MV-4-11 (cell line): ENCODE measurements at places on chromosomes 11 and 22.

GRCh38 chr11:46655631-46656030 is 38.3 kb downstream of the ATG13 start:
- no peak for DNase-seq

DNA sequence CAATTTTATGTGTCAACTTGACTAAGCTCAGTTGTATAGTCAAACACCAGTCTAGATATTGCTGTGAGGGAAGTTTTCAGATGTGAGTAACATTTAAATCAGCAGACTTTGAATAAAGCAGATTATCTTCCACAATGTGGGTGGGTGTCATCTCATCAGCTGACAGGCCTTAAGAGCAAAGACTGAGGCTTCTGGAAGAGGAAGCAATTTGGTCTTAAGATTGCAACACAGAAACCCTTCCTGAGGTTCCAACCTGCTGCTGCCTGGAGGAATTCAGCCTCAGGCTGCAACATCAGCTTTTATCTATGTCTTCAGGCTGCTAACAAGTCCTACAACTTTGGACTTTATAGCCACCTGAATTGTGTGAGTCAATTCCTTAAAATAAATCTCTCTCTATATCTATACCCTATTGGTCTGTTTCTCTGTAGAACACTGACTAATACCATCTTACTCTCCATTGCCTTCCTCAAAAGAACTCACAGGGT is 277.2 kb upstream of the PLET1 start:
- DNase-seq: peak; percentile 64

GRCh38 chr22:28411125-28411524 is 268.5 kb downstream of the TTC28 start:
- no peak for DNase-seq

DNA sequence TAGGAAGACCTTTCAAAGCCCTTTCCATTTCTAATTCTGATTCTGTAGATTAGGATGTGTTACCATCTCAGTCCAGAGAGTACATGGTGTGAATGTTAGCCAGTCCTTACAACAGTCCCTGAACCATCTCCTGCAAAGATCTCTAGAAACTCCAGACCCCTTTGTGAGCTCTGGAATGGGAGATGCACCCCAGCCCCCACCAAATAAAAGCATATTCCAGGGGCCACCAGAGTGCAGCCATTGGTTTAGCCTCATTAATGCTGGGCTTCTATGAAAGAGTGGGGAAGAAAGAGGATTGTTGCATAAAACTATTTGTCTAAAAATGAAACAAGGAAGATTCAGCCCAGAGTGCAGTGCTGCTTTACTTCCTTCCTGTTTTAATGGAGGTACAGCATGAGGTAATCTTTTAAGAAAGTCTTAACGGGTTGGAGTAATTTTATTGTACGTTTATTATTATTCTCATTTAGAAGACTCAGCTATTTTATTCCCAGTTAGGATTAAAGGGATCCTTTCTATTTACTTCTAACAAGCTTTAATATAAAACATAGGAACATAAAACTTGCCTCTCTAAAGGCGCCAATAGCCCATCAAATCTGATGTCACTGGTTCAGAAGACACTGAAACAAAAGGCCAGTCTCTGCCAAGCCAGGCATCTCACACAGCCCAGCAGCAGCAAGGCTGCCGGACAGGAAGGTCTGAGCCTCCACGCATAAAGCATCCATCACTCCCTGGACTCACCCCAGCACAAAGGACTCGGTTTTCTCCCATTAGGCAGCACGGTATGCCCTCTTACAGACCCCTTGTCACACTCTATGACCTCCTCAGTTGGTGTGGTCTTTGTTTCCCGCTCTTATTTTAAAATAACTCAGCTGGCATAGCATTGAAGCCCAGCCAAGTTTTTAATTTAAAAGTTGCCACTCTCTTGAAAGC is 203.9 kb upstream of the BLID start:
- DNase-seq: peak; percentile 48

- no peak for DNase-seq
Measured at GRCh38 chr22:24090581-24090980, 79.5 kb downstream of the CABIN1 start.

DNA sequence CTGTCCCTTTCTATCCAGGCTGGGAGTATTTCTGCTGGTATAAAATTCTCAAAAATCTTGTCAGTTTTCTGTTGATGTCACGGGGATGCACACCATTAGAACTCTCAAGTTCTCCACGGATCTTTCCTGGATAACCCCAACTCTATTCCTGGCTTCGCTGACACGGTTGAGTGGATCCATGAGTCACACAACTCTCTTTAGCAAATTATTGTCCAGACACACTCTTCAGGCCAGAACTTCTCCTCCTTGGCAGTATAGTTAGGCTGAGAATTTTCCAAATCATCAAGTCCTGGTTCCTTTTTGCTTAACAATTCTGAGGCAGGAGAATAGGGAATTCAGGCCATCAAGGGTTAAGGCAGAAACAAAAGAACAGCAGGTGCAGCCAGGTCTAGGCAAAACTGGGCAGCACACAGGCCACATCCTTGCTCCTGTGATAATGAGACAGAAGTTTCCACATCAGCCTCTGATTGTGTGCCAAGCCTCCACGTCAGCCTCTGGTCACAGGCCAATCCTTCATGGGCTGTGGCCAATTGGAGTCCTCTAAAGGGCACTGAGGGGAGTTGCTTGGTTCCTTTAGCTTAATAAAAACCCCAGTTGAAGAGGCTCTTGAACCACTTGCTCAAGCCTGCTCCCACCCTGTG is 5.7 kb upstream of the ACAT1 start:
- DNase-seq: peak; percentile 9

DNA sequence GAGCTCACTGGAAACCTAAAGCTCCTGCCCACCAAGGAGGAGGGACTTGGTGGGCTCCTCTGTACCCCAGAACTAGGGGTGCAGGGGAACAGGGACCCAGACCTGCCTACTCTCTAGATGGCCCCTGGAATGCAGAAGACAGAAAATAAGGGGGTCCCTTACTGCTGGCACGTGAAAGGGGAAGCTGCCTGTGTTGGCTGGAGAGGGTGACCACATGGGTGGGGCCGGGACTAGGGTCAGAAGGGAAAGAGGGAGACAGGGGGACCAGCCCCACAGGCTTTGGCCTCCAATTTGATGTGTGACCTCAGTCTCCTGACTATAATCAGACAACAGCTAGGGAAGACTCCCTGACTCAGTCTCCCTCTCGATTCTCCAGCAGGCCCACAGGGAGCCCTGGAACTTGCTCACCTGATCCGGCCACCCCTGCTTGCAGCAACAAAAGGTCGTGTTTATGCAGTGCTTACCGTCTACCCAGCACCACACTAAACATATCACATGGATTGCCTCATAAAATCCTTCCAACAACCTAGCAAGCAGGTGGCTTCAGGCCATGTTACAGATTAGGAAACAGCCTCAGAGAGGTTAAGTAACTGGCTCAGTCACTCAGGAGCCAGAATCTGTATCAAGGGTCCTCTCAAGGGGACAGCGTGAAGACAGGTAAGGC is 10.2 kb downstream of the ARAP1 start:
- peak; percentile 28 for DNase-seq

- no peak for DNase-seq
Measured at GRCh38 chr11:112318661-112319060, 58.0 kb upstream of the PLET1 start.

DNA sequence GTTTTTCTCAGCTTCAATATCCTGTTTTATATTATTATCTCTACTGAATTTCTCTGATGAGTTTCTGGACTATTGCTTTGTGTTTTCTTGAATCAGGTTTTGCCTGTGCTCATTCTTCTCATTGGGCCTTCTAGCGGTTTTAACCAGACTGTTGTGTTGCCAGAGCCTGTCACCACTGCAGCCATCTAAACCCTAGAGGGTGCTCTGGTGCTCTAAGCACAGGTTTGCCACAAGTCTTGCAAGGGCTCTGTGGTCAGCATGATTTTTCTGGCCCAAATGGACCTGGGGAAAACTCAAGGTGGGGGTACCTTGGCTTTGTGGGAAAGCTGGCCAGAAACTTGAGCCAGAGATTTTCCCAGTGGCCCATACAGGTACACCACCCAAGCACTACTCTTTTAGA is 52.4 kb upstream of the TYR start:
- DNase-seq: no peak
